ENCODE measurements at places on chromosomes 5 and 9.

DNA sequence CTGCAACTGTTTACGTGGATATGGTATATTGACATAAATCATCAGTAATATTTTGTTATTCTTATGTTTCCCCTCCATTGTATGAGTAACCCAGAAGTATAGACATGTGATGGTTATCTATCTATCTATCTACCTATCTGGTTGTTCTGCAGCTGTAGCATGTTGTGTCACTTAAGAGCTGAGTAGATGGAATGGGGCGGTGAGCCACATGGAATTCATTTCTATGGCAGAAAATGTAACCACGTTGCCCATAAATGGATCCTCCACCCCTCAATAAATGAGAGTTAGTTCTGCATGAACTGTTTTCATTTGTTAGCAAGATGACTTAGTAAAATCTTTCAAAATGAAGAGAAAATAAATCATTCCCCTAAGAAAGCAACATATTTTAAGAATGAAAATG, 553.2 kb downstream of the MAT2B start:
- DNase-seq = no peak

DNA sequence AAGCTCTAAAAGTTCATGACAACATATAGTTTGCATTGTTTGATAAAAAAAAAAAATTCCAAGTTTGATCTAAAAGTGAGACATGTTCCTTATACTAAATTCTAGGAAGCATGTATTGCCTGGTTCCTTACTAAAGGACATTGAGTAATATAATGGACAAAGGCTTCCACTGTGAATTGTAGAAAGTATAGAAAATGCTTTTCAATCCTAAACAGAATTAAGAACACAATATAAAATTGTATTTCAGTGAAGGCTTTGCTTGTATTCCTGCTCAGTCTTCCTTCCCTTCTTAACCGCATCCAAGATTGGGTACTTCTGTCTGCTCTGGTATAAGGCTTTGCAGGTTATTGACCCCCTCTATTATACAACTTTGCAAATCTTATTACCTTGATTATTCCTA, 2.4 kb downstream of the RECK start:
- no peak for DNase-seq

DNA sequence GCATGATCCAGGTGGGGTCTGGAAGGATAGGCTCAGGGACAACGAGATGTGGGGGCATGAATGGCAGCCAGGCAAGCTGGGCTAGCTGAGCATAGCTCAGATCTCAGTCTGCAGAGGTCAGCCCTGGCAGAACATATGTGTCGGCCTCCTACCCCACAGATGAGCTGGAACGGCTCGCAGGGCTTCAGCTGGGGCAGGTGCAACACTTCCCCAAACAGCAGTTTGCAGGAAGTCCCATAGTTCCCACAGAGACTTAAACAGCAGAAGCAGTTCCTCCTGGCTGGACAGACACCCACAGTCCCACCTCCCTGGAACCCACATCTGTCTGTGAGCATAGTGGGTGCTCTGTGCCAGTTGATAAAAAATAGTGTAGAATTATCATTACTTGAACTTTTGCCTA, 404.6 kb downstream of the GADD45G start:
- peak; percentile 60 for DNase-seq

GRCh38 chr9:110762783-110763182, 94.2 kb downstream of the MUSK start:
- DNase-seq = no peak

- no peak for DNase-seq
Measured at GRCh38 chr5:6423327-6424109, 25.1 kb upstream of the UBE2QL1 start.

DNA sequence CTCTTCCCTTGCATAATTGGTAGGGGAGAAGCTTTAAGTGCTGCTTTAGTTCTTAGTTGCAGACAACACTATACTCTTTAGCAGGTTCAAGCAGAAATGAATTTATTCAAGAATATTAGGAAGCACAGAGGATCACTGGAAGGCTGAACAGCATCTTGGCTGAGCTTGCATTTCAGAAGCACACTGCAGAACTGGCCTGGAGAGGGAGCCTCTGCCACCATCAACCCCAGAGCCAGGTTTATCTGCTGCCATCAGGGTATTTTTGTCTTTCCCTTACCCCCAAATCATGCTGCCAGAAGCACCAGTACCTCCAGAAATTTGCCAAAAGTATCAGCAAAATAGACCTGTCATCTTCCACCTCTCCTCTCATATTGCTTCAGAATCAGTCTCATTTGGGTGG, 440.7 kb downstream of the DMAC1 start:
- no peak for DNase-seq

DNA sequence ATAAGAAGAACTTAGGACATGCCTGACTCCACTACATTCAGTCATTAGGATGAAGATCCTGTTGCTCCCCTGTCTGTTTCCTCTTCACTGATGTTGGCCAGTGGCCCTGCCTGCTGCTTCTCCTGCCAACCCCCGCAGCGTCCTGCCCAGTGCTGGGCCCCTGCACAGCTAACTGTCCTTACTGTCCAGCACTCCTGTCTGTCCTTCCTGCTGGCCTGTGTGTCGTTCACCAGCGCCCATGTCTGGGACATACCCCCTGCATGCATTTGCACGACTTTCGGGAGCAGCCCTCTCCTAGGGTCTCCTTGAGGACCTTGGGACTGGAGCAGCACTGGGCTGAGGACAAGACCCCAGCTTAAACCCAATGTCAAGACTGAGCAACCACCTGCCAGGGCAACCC, 547.6 kb downstream of the BNC2 start:
- no peak for DNase-seq
